ENCODE measurements at places on chromosomes 12 and 14. TPM values are rescaled to one million over a fixed set of nuclear protein-coding genes. Genes with fewer than 3 reads are reported as not detected.
A peak's percentile ranks its signal among the peaks of the same experiment; 100 is the strongest.

DNA sequence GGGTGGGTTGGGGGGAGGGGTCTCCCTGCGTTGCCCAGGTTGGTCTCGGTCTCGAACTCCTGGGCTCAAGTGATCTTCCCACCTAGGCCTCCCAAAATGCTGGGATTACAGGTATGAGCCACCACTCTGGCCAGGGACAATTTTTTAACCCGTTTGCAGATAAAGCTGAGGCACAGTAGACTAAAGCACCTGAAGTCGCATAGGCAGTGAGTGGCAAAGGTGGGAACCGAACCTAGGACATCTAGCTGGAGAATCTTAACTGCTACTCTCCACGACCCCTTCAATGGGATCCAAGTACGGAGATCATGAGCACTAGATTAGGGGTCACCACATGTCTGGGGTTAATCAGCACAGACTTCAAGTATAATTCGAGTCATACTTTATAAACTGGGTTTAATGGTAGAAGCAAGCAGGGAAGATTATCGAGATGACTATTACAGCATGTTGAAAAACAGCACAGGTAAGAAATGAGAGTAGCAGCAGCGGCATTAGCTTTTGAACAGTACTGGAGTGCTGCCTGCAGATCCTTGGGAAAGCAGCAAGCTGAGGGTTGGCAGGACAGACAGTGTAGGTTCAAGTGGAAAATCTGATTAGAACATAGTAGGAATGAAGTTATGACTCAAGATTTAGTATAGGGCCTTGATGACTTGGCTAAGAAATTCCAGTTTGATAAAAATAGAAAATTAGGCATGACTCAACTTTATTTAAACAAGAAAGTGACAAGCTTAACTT is 23.9 kb downstream of the NID2 start:
- no peak for ATAC-seq

DNA sequence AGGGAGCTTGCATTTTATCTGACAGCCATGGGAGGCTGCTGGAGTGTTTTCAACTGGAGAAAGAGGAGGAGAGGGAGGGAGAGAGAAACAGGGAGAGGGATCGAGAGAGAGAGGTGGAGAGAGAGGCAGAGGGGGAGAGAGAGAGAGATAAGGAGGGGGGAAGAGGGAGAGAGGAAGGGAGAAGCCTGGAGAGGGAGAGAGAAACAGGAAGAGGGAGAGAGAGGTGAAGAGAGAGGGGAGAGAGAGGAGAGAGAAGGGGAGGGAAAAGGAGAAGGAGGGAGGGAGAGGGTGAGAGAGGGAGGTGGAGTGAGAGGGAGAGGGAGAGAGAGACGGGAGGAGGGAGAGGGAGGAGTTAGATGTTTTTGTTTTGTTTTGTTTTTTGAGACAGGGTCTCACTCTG is 45.6 kb downstream of the DNAH10 start:
- ATAC-seq: no peak

Gene AKAP3
- total RNA-seq: 8.1 TPM

DNA sequence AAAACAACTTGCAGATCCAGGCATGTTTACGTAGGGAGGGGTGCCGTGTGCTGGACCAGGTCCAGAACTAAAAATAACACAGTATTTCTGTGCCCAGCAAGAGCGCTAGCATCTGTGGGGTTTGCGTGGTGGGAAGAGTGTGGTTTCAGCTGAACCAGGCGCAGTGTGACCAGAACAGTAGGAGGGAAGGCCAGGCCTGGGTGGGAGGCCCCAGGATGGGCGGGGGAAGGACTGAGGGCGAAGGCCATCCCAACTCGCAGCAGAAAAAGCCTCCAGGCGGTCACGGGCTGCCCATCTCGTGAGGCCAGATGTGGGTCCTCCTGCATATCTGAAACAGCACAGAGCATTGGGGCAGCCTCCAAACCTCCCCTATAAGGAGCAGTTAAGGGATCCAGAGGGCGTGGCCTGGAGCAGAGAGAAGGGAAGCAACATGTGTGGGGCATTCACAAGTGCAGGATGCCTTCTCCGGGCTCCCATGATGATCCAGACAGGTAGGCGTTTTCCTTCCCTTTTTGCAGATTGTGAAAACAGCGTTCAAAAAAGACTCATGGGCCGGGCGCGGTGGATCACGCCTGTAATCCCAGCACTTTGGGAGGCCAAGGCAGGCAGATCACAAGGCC is 17.8 kb upstream of the CD9 start:
- ATAC-seq: peak; percentile 20

GRCh38 chr14:19873178-19873577 is 1.8 kb upstream of the OR4K2 start:
- no peak for ATAC-seq

Gene RFX4
- 0.58 TPM for total RNA-seq

DNA sequence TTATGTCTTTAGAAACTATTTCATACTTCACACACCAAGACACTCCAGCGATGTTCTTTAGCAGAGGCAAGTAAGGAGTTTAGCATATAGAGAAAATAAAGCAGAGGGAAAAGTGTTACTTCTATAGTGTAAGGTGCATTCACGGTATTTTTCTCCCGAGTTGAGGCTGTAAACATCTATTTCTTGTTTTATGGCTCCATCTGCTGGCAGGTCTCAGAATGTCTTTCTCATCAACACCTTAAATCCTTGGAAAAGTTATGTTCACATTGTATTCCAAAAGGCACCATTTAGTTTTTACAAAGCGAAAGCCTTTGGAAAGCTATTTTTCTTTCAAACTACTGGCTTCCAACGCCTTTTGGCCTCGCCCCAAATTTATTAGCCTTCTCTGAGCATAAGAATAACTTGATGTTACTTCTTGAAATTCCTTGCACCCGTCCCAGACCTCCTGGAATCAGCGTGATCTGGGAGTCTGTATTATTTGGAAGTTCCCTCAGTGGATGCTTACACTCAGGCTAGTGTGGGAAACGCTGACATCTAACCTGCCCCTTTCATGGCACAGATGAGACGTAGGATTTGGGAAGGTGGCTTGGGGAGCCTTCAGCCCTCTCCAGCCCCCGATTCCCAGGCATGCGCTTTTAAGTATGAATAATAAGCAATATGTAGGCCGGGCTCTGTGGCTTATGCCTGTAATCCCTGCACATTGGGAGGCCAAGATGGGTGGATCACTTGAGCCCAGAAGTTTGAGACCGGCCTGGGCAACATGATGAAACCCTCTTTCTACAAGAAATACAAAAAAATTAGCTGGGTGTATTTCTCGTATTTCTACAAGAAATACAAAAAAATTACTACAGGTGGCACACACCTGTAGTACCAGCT is 1.9 kb upstream of the PIWIL1 start:
- no peak for ATAC-seq

- ATAC-seq: no peak
These were observed 250.6 kb downstream of the AEBP2 start for GRCh38 chr12:19689801-19690472.
